Bronchial epithelial cell (primary cell): ENCODE measurements at places on chromosomes 1 and 21. TPM values are rescaled to one million over a fixed set of nuclear protein-coding genes. Genes with fewer than 3 reads are reported as not detected.

SYT14 gene
- total RNA-seq, result not detected in 2 replicates

KRTAP10-7 gene
- total RNA-seq, result not detected in 2 replicates

GRCh38 chr1:54252371-54252936 is 52.5 kb downstream of the MRPL37 start:
- DNase-seq, result no peak

DNA sequence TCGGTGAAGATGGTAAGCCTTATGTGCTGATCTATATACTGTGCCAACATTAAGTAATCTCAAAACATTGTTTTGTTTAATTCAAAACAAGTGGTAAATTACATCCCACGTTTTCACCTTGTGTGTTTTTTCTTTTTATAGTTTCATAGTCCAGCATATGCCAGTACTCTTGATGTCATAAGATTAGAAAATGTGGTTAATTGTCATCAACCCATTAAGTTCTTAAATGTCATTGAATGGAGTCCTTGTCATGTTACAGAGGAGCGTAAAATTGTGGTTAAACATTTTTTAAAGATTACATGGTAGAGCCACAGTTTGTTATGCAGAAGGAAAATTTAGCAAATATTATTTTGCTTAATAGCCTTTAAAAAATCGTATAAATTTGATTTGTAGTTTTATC is 93.1 kb downstream of the FNBP1L start:
- DNase-seq, result no peak

- no peak for DNase-seq
Observed at GRCh38 chr21:32094804-32095203, 184.0 kb downstream of the MIS18A start.

- no peak for DNase-seq
Observed at GRCh38 chr1:28290851-28291250, 31.5 kb downstream of the SESN2 start.

DNA sequence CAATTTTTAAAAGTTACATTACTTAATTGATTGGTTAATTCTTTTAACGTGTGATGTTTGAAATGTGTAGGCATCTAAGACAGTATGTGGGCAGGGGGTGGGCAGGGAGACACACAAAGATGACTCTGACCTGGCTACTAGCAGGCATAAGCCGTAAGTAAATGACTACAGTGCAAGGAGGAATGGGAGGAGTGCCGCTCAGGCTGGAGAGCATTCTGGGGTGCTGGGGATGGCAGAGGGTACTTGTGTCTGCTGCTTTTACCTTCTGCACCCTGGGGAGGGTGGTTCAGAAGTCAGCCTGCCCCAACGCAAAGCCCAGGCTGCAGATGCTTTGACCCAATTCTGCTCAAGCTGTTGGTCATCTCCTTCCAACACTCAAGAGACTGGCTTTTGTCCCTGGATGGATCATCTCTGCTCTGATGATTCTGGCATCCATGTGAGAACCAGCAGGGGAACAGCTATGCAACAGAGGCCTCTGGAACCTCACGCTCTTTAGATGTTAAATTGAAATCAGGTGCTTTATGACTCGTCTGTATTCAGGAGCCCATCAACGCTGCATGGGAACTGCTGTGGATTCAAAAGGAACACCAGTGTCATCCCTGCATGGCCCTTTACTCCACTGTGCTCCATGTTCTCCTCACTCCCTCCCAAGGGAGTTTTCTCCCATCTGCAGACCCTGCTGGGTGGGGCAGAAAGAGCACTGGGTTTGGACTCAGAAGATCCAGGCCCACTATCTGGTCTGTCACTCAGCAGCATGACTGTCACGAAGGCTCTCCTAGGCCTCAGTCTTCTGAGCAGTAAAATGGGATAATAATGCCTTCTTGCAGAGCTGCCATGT is 78.8 kb downstream of the FAM78B start:
- DNase-seq, result no peak

DNA sequence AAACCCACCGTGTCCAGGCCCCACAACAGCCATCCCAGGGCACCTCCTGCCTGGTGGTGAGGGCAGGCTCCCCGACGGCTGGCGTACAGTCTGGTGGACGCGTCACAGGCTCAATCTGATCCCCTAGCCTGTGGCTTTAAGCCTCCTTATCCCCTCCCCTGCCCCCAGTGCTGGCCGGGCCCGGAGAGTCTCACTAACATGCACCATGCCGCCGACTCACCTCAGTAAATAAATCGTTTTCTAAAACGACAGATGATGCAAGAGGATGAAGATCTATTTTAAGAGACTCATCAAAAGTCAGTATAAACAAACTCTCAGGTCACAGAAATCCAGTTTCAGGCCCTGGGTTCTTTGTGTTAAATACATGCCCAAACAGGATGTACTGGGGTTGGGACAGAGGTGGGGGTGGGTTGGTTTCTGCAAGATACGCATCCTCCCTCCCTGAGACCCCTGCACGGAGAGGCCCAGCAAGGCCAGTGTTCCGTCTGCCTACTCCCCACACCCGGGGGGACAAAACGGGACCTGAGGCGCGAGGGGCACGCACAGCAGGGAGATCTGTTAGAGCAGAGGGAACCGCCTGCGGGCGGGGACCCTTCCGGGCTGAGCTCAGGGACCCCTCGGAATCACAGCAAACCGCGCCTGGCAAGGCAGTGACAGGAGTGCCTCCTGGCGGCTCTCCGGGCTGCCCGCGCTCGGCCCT is 3.1 kb downstream of the PANK4 start:
- DNase-seq, result peak; percentile 45

GRCh38 chr1:68148631-68149030 is 83.7 kb downstream of the WLS start:
- DNase-seq, result no peak

GRCh38 chr1:217180443-217180842 is 450.4 kb downstream of the GPATCH2 start:
- no peak for DNase-seq

GRCh38 chr1:212459656-212460055 is 26.9 kb downstream of the NENF start:
- no peak for DNase-seq

GRCh38 chr1:167697667-167698141 is 24.1 kb upstream of the MPZL1 start:
- no peak for DNase-seq

DNA sequence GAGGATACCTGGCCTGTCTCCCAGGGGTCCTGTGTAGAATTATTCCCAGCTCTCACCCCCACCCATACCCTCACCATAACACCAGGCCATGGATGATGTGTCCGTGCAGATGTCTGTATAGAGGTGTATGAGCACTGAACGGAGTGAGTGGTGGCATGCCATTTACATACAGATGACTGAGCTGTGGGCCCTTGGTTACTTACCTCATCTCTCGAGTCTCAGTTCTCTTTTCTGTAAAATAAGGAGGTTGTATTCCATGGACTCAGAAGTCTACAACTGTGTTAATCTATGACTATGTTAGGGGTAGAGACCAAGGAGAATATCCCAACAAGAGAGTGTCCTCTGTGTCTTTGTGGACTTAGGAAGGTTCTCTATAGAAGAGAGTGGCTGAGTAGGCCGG is 65.6 kb upstream of the CD1D start:
- DNase-seq, result no peak

DNA sequence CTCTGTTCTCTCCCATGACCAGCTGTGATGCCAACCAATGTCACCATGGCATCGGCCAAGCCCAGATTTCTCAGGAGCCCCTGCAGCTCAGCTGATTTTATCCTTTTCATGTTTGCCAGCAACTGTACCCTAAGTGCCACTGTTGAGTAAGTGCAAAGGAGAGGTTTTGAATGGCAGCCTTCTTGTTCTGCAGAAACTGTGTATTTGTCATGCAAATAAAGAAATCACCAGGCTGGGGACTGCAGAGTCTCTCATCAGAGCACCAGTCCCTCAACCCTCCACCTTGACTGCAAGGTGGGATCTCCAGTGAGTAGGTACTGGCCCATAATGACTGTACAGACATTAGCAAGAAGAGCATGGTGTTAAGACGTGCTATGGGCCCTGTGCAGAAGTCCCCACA is 26.6 kb downstream of the C8B start:
- DNase-seq, result no peak

DNA sequence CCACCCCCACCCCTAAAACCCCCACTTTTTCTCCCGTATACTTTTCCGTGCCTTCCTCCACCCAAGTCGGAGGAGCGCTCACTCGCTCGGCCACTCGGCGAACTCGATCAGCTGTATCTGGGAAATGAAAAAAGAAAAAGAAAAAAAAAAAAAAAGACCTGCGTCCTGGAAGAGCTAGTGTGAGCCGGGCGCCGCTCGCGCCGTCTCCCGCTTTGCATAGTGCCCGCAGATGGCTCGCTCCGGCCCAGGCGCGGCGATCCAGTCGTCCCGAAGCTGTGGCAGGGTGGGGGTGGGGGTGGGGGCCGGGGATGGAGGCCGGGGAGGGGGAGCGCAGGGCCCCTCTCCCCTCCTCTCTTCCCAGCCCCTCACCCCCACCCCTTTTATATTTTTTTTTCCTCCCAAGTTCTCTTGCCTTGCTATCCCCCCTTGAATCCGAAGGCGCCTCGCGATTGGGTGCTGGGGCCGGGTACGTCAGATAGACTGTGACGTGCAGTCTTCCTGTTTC is 299 bp upstream of the PROX1 start:
- DNase-seq, result no peak

- DNase-seq, result no peak
Observed at GRCh38 chr1:162062542-162063015, 6.9 kb upstream of the NOS1AP start.

- DNase-seq, result no peak
Observed at GRCh38 chr1:203477748-203478147, 2.1 kb downstream of the PRELP start.

DNA sequence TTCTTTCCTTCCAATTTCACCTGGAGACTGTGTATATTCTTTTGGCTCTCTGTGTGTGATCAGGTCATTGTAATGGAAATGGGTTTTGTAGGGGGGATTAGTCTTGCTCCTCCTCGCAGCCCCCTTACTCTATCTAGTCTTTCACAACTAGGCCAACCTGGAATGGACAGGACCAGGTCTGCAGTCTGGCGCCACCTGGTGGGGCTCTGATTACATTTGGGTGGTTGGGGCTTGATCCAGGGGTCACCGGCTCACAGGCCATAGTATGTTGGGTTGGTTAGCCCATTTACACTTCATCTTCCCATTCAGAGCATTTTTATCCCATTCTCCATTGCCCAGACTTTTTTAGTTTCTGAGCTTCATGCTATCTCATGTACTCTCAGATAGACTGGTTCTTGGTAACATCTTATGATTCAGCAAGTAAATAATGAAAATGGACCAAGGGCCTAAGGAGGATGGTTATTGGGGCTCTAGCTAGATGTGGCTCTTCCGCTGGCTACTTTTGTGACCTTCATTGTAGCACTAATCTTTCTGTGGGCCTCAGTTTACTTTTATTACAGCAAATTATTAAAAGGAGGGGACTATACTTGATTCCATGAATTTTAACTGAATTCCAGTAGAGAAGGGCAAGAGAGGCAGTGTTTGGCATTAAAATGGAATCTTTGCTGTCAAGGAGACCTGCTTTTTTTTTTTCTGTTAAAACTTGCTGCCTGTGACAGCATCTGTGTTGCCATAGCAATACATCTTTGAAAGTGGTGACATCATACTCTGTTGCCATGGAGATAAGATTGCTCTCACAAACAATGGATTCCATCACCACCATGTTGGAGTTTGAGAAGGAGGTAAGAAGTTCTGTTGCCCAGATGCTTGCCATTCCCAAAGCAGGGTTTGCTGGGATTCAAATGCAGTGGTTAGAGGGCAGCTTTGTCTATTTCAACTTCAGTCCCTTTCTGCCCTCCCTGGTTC is 150.1 kb downstream of the PLXNA2 start:
- DNase-seq, result peak; percentile 53

GRCh38 chr21:35989138-35989735 is 71.1 kb downstream of the SETD4 start:
- DNase-seq, result no peak

DNA sequence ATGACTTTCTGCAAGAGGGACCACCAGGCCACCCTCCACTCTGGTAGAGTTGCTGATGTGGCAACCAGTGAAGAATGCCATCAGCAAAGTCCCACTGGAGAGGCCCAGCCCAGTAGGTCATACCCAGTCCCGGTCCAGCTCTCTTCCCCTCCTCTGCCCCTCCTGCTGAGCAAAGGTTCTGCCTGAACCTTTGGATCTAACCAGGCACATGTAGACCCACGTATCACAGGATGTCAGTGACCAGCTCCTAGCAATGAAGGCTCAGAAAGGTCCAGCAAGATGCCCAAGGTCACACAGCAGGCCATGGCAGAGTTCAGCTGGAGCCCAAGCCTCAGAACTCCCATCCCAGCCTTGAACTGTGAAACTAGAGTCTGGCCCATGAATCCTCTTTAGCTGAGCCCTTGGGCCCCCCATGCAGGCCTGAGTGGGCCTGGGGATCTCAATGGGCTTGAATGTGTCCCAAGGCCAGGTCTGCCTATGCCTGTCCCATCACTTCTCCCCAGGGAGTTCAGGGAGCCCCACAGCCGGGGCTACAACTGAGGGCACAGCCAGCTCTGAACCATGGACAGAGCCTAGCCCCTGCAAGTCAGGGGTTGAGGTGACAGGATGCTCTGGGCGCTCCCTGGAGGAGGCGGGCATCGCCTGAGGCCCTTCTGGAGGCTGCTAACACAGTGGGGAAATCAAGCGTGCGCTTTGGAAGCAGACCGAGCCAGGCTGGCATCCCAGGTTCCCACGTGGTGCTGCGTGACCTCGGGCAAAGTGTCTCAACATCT is 21.4 kb upstream of the PADI1 start:
- DNase-seq, result no peak

DNA sequence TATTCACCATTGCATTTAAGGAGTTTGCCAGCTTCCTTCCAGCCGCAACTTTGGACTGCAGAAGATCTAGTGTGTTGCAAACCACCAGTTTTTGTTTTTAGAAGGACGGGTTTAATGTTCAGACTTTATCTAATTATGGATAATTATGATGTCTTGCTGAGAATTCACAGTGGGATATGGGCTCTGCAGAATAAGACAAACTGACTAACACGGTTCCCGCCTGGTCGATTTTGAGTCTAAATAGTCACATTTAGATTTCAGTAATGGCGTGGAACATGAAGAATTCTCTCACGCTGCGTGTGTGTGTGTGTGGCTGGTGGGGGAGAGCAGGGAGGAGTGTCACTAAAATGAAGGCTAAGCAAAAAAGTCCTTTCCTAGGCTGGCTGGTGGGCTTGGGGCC is 48.5 kb upstream of the DMRTB1 start:
- DNase-seq, result no peak

DNA sequence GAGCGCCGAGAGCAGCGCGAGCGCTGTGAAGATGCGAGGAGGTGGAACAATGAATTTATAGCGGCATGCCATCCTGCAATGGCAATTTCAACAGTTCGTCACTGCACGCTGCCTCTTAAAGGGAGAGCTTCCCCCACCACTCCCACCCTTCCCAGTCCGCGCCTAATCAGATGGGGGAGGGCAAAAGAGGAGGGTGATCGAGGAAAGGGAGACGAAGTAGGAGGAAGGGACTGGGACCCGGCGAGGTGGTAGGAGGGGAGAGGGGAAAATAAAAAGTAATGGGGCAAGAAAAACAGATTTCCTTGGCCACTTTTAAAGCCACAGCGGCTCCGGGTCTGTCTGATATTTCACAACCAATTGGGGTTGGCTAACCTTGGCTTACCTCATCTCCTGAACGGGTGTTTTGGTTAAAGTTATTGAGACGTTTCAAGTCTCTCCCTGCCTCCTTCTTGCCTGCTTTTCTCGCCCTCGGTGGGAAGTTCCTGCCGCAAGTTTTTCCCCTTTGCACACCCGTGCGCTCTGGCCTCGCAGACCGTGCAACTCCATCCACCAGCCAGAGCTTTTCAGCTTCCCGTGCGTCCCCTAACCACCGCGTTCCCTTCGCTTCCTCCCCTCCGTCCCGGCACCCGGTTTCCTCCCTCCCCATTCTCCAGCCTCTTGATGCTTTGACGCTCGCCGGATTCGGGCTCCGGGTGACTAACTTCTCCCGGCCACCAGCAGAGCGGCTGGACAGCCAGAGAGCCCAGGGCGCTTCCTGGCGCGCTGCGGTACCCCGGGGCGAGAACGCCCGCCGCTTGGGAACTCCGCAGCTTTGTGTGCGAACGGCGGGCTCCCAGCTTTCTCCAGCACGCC is at the start of gene ADAMTS5:
ADAMTS5 (minus strand) TSS at position 27 of the 852 bp plus-strand sequence. CDS start 697 bp downstream, outside the sequence.
- DNase-seq, result peak; percentile 47
